ENCODE measurements at places on chromosomes 5 and 9. TPM values are rescaled to one million over a fixed set of nuclear protein-coding genes. Genes with fewer than 3 reads are reported as not detected.

KIAA0825 gene
- 3.3 TPM for total RNA-seq

PLEKHG4B gene
- total RNA-seq = 0.09 TPM

KIF20A gene
- total RNA-seq = 1.5 TPM

IL13 gene
- not detected for total RNA-seq

CSF2 gene
- not detected for total RNA-seq
